ENCODE measurements at places on chromosomes 2 and 18.

DNA sequence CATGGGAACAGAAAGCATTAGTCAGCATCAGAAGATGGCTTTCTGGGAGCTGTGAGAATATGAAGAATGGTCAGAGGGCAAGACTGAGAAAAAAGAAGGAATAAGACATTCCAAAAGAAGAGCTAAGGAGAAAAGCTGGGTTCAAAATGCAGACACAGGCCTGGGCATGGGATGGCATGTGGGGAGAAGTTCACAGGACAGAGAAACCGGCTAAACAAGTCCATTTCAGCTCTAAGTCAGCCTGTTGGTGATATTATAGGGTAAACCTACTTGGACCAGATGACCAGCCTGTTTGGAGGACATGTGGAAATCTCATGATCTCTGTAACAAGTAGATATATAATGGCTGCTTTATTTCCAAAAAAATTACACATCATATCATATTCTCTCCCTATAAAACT is 91.7 kb upstream of the MEIS1 start:
- no peak for DNase-seq

- no peak for DNase-seq
Measured at GRCh38 chr2:84443477-84443876, 15.6 kb downstream of the SUCLG1 start.

- no peak for DNase-seq
Measured at GRCh38 chr18:7645756-7646155, 78.6 kb downstream of the PTPRM start.

DNA sequence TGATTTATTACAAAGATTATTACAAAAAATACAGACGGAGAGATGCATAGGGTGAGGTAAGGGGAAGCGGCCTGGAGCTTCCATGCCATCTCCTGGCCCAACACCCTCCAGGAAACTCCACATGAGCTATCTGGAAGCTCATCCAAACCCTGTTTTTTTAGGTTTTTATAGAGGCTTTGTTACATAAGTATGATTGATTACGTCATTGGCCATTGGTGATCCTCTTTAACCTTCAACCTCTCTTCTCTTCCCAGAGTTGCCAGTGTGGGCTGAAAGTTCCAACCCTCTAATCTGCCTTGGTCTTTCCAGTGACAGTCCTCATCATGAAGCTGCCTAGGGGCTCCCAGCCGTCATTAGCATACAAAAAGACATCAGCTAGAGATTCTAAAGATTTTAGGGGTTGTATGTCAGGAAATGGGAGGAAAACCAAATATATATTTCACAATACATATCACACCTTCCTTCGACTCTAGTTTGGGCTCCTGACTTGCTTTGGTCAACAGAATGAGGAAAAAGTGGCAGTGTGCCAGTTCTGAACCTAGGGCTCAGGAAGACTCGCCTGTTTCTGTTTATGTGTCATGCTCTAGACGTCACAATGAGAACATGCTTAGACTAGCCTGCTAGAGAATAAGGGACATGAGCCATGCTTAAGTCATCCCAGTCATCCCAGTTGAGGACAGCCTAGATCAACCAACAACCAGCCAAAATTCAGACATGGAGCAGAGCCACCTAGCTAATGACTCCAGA is 54.1 kb downstream of the ETAA1 start:
- no peak for DNase-seq

GRCh38 chr18:8788503-8789429 is 83.4 kb downstream of the MTCL1 start:
- no peak for DNase-seq
